ENCODE measurements at places on chromosomes 1 and 21. TPM values are rescaled to one million over a fixed set of nuclear protein-coding genes. Genes with fewer than 3 reads are reported as not detected.

The UBQLN4 gene
- 26.6 TPM for total RNA-seq

The PRKAA2 gene
- total RNA-seq, result 3.9 TPM

The UHMK1 gene
- 25.2 TPM for total RNA-seq

The RIPPLY3 gene
- not detected for total RNA-seq

The NID1 gene
- 141 TPM for total RNA-seq

The PHLDA3 gene
- total RNA-seq, result 31.8 TPM

The FCRLB gene
- total RNA-seq, result 1.0 TPM

The CCDC190 gene
- not detected for total RNA-seq

The PGBD5 gene
- 0.12 TPM for total RNA-seq

The DAB1 gene
- 1.3 TPM for total RNA-seq

- no peaks in the 10 kb centered on the region for H3K36me3 ChIP-seq
- no peak overlapping the region for H3K4me3 ChIP-seq
- H3K27me3 ChIP-seq, result no peaks in the 10 kb centered on the region
- no peak for DNase-seq
- H3K4me1 ChIP-seq, result no peaks in the 10 kb centered on the region
These were observed 2.2 kb upstream of the ARHGAP30 start for GRCh38 chr1:161071886-161072371.

DNA sequence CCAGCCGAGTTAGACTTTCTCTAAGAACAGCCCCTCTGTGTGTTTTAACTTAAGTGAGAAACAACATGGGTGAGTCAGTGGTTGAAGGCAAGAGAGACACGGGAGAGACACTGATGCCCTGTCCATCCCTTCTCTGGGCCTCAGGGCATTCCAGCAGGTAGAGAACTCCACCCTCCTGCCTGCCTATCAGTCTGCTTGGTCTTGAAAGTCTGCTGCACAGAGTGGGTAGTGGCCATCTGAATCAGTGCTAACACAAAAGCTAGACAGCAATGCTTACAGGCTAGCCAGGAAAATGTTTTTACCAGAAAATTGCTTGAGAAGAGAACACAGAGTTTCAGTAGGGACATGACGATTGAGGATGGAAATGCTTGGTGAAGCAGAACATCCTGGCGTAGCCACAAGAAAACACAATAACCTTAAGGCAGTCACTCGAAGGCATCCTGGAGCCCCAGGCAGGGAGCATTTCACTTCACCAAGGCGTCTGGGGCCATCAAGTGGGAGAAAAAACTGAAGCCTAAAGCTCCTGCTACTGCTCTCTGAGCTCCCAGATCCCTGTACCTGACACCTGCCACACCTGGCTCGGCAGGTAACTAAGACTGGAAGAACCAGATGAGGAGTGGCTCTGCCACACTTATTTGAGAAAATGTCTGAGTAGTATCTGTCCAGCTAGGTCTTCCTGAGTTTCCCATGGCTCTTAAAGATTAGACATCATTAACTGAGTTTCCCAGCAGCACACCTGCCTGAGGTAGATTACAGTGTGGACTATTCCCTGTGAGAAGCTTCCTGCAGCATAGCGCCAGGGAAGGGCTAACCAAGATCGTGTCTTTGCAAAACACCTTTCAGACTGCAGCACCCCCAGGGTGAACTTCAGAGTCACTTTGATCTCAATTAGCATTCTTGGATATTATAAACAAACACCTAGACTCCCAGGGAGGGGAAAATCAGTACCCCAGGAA is 18.1 kb upstream of the LBR start:
- no peaks in the 10 kb centered on the region for H3K36me3 ChIP-seq
- no peak for DNase-seq
- peaks cover 12% of the 10 kb centered on the region for H3K4me1 ChIP-seq
- H3K4me3 ChIP-seq, result no peak overlapping the region
- peak overlapping the region; percentile 71 for H3K27ac ChIP-seq

DNA sequence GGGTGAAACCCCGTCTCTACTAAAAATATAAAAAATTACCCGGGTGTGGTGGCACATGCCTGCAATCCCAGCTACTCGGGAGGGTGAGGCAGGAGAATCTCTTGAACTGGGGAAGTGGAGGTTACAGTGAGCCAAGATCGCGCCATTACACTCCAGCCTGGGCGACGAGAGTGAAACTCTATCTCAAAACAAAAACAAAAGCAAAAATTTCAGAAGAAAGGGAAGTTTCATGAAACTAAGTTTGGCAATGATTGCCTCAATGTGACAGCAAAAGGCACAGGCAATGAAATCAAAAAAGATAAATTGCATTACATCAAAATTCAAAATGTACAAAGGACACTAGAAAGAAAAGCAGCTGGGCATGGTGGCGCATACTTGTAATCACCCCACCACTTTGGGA is 40.1 kb downstream of the BTF3L4 start:
- no peaks in the 10 kb centered on the region for H3K4me1 ChIP-seq
- no peaks in the 10 kb centered on the region for H3K36me3 ChIP-seq
- DNase-seq, result no peak
- no peak overlapping the region for H3K27ac ChIP-seq

- no peak overlapping the region for H3K4me3 ChIP-seq
- no peaks in the 10 kb centered on the region for H3K4me1 ChIP-seq
- no peak overlapping the region for H3K27ac ChIP-seq
- DNase-seq, result no peak
- H3K36me3 ChIP-seq, result no peaks in the 10 kb centered on the region
- no peaks in the 10 kb centered on the region for H3K27me3 ChIP-seq
These were observed 26.7 kb downstream of the ATG4C start for GRCh38 chr1:62810420-62811274.

GRCh38 chr1:65355031-65355712 is 45.8 kb downstream of the DNAJC6 start:
- no peak overlapping the region for H3K4me3 ChIP-seq
- no peak for DNase-seq
- H3K27ac ChIP-seq, result no peak overlapping the region
- H3K27me3 ChIP-seq, result no peaks in the 10 kb centered on the region

DNA sequence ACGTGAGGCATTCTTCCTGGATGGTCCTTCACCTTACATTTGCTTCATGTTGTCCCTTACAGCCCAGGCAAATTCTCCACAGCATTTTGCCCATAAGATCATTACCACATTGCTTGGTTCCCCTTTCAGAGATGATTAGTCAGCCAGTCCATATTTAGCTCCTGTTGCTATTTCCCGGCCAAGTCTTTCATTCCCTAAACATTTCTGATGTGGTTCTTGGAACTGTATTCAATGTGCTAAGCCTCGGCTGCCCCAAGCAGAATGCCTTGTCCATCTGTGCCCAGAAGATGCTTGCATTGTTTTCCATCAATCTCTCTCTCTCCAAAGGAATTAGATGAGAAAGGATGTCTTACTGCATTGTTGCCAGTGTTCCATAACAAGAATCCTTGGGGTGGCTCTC is 420.9 kb upstream of the CAMK1G start:
- no peak for DNase-seq
- H3K36me3 ChIP-seq, result no peaks in the 10 kb centered on the region
- H3K4me1 ChIP-seq, result no peaks in the 10 kb centered on the region
- H3K4me3 ChIP-seq, result no peak overlapping the region

DNA sequence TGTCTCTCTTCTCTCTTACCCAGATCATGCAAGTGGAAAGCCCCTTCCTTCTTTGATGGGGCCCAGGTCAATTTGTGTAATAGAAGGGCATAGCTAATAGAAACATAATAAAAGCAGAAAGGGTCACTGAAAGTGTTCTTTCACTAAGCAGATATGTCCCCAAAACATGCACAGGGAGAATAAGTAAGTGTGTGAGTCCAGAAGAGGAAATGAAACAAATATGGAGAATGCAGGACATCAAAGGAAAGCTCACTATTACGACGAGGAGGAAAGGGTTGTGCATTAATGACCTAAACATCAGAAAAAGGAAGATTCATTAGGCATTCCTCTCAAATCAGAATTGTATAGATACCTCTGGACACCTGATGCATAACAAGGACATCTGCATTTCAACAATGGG is 81.4 kb upstream of the SMYD2 start:
- H3K27me3 ChIP-seq, result no peaks in the 10 kb centered on the region
- no peaks in the 10 kb centered on the region for H3K4me1 ChIP-seq
- no peak for DNase-seq
- no peak overlapping the region for H3K27ac ChIP-seq
- H3K4me3 ChIP-seq, result no peak overlapping the region
- H3K36me3 ChIP-seq, result no peaks in the 10 kb centered on the region

GRCh38 chr1:12426030-12426429 is 192.0 kb downstream of the DHRS3 start:
- no peak overlapping the region for H3K4me3 ChIP-seq
- no peak overlapping the region for H3K27ac ChIP-seq
- no peaks in the 10 kb centered on the region for H3K36me3 ChIP-seq
- no peaks in the 10 kb centered on the region for H3K27me3 ChIP-seq

DNA sequence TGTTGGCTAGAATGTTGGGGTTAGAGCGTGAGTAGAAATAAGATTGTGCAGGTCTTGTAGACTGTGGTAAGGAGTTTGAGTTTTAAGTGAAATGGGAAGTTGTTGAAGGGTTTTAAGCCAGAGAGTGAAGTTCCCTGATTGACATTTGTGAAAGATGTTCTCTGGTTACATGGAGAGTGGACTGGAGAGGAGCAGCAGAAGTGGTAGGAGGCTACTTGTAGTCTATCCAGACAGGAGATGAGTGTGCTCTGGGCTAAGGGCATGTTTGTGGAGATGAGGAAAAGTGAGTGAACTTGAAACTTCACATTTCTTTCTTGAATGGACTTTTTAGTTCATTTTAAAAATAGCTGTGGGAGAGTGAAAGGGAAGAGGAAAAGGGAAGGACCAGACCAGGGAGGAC is 37.0 kb downstream of the F3 start:
- H3K27me3 ChIP-seq, result no peaks in the 10 kb centered on the region
- H3K27ac ChIP-seq, result no peak overlapping the region
- H3K4me1 ChIP-seq, result peaks cover 6% of the 10 kb centered on the region
- no peaks in the 10 kb centered on the region for H3K36me3 ChIP-seq
- no peak for DNase-seq

- H3K27me3 ChIP-seq, result no peaks in the 10 kb centered on the region
- peak overlapping the region; percentile 38 for H3K4me3 ChIP-seq
- peak overlapping the region; percentile 54 for H3K27ac ChIP-seq
- H3K36me3 ChIP-seq, result no peaks in the 10 kb centered on the region
These were observed 274.8 kb upstream of the C1orf105 start for GRCh38 chr1:172145656-172146055.

- DNase-seq, result peak; percentile 75
- no peaks in the 10 kb centered on the region for H3K4me1 ChIP-seq
- H3K27ac ChIP-seq, result no peak overlapping the region
- no peaks in the 10 kb centered on the region for H3K27me3 ChIP-seq
These were observed 28.3 kb upstream of the RAB3GAP2 start for GRCh38 chr1:220300442-220301121.

- no peaks in the 10 kb centered on the region for H3K36me3 ChIP-seq
- no peaks in the 10 kb centered on the region for H3K27me3 ChIP-seq
- H3K4me1 ChIP-seq, result no peaks in the 10 kb centered on the region
- no peak overlapping the region for H3K4me3 ChIP-seq
- no peak overlapping the region for H3K27ac ChIP-seq
- DNase-seq, result no peak
These were observed 30.3 kb downstream of the NIBAN1 start for GRCh38 chr1:184943998-184944397.

DNA sequence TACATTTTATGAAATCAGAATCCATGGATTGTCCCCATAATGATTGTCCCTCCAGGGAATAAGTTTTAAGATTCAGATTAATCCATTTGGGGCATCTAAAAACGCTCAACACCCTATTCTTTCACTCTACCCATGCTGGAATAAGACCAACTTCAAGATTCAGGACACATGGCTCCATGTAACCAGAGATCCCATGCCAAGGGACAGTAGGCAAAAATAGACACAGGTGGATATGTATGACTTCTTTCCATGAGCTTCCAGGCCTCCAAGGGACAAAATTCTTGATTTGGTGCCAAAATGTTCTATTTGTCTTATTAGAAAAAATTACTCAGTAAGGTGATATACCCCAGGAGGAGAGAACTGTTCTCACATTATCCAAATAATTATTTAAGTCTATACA is 178.8 kb downstream of the NRIP1 start:
- H3K27ac ChIP-seq, result no peak overlapping the region
- no peaks in the 10 kb centered on the region for H3K36me3 ChIP-seq
- no peak overlapping the region for H3K4me3 ChIP-seq
- DNase-seq, result no peak
- peaks cover 8% of the 10 kb centered on the region for H3K4me1 ChIP-seq
- H3K27me3 ChIP-seq, result no peaks in the 10 kb centered on the region

DNA sequence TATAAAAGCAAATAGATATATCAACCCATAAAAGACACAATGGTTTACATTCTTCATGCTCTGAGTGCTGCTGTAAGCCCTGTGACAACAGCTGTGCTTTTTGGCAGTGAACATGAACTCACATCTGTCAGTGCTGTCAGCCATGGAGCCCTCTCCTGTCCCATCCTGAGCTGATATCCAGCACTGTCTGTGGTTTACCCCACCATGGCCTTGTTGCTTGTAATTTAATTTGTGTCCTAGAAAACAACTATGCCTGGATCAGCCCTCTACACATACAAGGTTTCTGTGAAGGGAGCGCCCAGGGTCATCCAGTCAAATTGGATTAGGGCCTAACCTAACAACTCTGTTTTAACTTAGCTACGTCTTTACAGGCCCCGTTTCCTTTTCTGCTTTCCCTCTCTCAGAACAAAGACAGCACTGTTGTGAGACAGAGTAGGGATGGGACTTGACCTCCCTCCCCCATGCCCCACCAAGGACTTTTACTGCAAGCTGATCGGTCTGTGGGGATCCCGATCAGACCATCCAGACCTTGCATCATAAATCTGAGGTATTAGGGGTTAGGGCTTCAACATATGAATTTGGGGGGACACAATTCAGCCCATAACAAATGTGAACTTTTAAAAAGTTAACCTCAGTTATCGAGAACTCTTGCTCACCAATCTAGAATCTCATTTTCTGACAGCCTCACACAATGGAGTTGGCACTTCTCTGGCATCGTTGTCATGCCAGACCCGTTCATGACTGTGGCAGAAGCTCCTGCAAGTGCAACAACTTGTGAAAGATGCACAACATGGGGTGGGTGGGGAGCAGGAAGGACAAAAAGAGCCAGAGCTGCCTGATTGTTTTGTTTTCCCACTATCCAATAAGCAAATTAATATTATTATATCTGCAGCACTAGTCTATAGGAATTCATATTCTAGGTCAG is 16.4 kb upstream of the SLC44A3 start:
- no peaks in the 10 kb centered on the region for H3K36me3 ChIP-seq
- H3K27ac ChIP-seq, result no peak overlapping the region
- DNase-seq, result no peak
- H3K4me1 ChIP-seq, result peaks cover 6% of the 10 kb centered on the region

GRCh38 chr1:76919085-76919484 is 51.8 kb downstream of the ST6GALNAC5 start:
- H3K27me3 ChIP-seq, result no peaks in the 10 kb centered on the region
- H3K27ac ChIP-seq, result no peak overlapping the region
- no peak for DNase-seq
- H3K4me3 ChIP-seq, result no peak overlapping the region
- no peaks in the 10 kb centered on the region for H3K36me3 ChIP-seq

All from ovary (tissue), 10 donors.